Cerebellar cortex (tissue), 1 donor: ENCODE measurements at places on chromosomes 4 and X.

- DNase-seq: no peak
Observed at GRCh38 chrX:41338436-41338835, 4.5 kb downstream of the DDX3X start.

DNA sequence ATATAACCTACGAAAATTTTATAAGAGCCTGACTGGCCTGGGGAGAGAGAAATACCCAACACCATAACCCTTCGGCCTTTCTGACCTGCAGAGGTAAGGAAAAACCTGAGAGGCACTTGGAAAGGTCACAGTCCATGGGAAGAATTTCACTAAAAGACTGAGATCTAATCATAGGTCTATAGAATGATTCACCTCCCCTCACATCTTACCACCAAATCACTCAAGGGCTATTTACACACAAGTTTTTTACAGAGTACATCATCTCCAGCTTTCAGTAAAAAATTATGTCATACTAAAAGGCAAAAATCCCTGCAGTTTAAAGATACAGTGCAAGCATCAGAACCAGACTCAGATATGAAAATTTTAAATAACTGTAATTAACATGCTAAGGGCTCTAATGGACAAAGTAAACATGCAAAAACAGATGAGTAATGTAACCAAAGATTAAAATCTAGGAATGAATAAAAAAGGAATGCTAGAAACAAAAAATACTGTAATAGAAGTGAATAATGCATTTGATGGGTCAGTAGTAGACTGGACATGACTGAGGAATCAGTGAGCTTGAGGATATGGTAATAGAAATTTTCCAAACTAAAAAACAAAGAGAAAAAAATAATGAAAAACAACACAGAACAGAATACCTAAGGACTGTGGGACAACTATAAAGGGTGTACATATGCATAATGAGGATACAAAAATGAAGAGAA lies 32.1 kb upstream of the SLC16A2 start:
- no peak for DNase-seq

DNA sequence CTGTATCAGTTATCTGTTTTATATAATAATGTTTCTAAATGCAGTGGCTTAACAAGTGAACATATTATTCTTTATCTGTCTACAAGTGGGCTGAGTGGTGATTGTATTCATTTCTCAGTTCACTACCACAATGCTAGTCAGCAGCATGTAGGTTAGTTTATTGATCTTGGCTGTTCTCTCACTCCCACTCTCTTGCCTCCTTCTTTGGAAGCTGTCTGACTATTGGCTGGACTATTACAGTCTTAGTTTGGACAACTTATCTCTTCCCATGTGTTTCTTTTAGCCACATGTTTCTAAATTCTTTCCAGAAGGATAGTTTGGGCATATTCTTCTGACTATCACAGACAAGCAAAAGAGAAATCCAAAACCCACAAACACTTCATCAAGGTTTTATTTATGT lies 459.5 kb upstream of the AGA start:
- no peak for DNase-seq

DNA sequence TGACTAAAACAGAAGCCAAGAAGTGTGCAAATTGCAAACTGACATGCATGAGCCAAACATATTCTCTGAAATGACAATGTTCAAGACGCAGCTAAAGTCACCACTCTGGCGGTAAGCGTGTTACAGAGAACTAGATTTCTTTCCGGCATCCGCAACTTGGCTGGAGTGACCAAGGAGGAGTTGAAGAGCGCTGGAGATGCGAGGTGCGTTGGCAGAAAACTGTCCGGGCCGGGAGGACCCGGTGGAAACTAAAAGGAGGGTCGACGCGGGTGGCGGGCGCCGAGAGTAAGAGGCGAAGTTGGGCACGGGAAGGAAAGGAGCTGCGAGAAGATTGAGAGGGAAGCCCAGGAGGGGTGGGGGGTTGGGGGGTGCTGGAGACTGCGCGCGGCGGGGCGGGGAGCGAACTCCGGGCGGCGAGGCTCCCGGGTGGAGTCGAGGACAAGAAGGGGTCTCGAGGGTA lies 807 bp downstream of the SEL1L3 start:
- peak; percentile 68 for DNase-seq

GRCh38 chr4:38639242-38639641 lies 24.8 kb upstream of the KLF3 start:
- DNase-seq: no peak

DNA sequence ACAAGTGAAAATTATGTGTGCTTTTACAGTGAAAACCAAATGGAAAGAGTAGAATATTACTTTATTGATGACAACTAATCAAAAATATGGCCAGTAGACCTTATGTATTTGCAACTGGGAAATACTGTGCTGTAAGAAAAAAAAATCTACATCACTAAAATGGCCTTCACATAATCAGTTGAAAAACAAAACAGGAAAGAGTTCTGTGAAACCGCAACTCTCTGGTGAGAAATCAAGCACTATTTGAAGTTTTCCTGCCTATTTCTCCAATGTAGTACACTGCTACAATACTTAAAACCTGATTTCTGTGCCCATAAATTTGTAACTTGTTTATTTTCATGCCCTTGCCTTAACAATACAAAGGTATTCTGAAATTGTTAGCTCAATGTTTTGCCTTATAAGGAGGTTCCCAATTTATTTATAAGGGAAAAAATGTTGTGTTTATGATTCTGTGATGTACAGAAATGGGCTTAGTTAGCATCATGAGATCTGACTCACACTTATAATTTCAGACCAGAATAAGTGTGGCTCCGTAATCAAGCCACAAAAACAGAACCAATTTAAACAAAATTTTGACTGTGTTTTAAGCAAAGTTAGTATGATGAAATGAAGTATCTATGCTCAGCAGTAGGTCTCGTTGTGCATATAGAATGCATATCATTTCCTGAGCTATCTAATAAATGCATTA lies 147.1 kb downstream of the FAT4 start:
- DNase-seq: no peak

DNA sequence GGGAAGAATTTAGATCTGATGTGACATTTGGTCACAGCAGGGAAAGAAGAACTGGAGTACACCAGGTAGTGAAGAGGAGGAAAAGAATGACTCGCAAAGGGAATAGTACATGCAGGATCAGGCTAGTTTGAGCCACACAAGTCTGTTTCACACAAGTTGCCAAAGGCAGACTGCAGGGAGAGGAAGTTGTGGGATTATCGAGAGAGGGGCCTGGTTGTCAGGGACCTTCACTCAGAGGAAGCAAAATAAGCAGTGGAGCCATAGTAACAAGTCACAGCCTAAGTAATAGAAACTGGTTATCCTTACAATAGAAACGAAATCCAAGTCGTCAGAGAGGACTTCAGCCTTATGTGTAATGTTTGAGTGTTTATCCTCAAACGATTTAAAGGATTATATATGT lies 316.7 kb upstream of the HTR2C start:
- DNase-seq: peak; percentile 0

- DNase-seq: no peak
Observed at GRCh38 chr4:119337010-119337409, 15.1 kb upstream of the FABP2 start.

DNA sequence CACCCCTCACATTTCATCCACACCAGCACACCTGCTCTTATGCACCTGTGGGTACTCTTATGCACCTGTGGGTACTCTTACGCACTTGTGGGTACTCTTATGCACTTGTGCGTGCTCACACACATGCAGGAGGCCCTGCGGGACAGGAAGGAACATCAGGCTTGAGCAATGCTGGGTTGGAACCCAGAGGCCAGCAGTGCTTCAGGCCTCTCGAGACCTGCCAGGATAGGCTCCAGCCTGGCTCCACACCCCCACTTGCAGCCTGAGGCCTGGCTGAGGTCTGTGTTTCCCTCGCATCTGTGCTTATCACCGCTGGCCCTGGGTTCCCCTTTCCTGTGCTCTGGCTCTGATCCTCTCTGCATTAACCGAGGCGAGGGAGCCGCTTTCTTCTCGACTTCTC lies 34.7 kb downstream of the SORCS2 start:
- DNase-seq: no peak

GRCh38 chrX:153494541-153495361 lies at the start of gene BGN:
Gene BGN (plus strand): TSS chrX:153494980. CDS start chrX:153504632, 9,652 bp downstream.
- DNase-seq: no peak

GRCh38 chr4:35900286-35901243 lies 343.7 kb downstream of the ARAP2 start:
- no peak for DNase-seq

- DNase-seq: no peak
Observed at GRCh38 chrX:96590403-96590802, 94.2 kb upstream of the DIAPH2 start.

GRCh38 chr4:113921089-113921794 lies 58.2 kb downstream of the ARSJ start:
- DNase-seq: peak; percentile 38

DNA sequence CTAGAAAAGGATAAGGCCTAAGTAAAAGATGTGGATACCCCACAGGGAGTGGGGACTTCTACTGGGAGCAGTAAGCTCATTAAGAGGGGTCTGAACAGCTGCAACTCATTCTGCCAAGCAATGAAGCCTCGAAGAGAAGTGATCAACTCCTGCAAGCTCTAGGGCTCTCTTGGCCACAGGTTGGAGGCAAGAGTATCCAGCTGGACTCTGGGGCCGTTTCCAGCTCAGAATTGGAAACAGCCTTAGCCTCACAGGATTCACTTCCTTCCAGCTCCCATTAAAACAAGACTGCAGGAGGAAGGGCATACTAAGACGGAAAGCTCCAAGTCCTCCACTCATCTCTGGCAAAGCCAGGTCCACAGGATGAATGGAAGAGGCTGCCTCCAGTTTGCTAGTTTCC lies 126.3 kb downstream of the ATG4A start:
- DNase-seq: no peak

GRCh38 chr4:143443728-143444127 lies 69.8 kb upstream of the SMARCA5 start:
- DNase-seq: no peak
